ENCODE measurements at places on chromosomes 11 and 22.
A peak's percentile ranks its signal among the peaks of the same experiment; 100 is the strongest.

DNA sequence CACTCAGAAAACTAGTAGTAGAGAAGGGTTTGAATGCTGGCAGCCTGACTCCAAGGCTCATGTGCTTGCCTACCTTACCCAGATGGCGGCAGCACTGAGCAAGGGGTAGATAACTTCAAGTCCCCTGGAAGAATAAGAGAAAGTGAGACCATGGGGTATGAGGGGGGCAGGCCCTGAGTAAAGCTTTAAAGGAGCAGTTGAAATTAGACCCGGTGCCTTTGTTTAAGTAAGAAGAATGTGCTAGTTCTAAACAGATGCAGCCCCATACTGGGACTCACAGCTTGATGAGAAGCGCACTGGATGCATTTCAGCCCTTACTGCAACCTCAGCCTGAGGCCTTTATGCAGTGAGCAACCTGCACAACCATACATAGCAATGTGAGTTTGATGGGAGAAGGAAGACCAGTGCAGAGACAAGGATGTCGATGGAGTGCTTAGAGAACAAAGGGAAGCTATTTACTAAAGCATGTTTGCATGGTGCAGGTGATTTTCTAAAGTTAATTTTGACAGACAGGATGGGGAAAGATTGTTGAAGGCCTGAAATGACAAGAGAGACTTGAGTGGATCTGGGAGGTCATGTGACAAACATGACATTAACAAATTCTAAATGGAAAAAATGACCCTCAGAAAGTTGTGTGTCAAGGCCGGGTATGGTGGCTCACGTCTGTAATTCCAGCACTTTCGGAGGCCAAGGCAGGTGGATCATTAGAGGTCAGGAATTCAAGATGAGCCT, 27.1 kb upstream of the TMA7B start:
- DNase-seq: peak; percentile 43

GRCh38 chr11:128066399-128066798, 521.0 kb downstream of the ETS1 start:
- no peak for DNase-seq

- DNase-seq: no peak
Measured at GRCh38 chr11:2217211-2218030, 45.8 kb upstream of the TH start.

- DNase-seq: peak; percentile 42
Measured at GRCh38 chr11:59062602-59063529, 23.2 kb upstream of the GLYATL1B start.

DNA sequence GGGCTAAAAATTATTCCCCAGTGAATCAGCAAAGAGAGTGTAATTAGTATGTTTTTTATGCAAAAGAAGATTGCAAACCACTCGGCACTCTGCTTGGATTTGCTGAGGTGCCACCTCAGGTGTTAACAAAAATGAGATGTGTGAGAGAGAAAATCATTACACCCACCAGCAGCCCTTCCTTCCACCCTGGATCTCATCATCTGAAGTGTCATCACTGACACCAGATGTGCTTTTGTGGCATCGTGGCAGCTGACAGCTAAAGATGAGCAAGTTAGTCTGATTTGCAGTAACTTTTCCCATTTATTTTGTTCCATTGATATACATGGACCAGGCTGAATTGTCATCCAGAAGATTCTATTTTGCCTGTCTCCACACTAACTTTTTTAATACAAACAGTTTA, 44.6 kb upstream of the PAK1 start:
- DNase-seq: no peak
